ENCODE measurements at places on chromosomes 12 and 14. TPM values are rescaled to one million over a fixed set of nuclear protein-coding genes. Genes with fewer than 3 reads are reported as not detected.

TRIP11 gene
- total RNA-seq = 72.5 TPM

EAPP gene
- 43.8 TPM for total RNA-seq

PTPRR gene
- total RNA-seq = 0.52 TPM

GPR84 gene
- total RNA-seq = 0.32 TPM

SMAGP gene
- 21.5 TPM for total RNA-seq

RASSF9 gene
- total RNA-seq = 5.0 TPM

- peaks cover 15% of the 10 kb centered on the region for H3K27me3 ChIP-seq
- DNase-seq = no peak
- H3K27ac ChIP-seq = no peak overlapping the region
These were observed 475.8 kb downstream of the RGS6 start for GRCh38 chr14:72408020-72408419.

- H3K4me3 ChIP-seq = peak overlapping the region; percentile 91
- no peaks in the 10 kb centered on the region for H3K36me3 ChIP-seq
- peaks cover 50% of the 10 kb centered on the region for H3K4me1 ChIP-seq
- peak overlapping the region; percentile 98 for H3K27ac ChIP-seq
- no peak for DNase-seq
These were observed 5.0 kb downstream of the REM2 start for GRCh38 chr14:22887990-22888378.

- peak overlapping the region; percentile 30 for H3K27ac ChIP-seq
- H3K4me3 ChIP-seq = no peak overlapping the region
- H3K4me1 ChIP-seq = peaks cover 14% of the 10 kb centered on the region
- DNase-seq = no peak
These were observed 29.0 kb upstream of the TESC start for GRCh38 chr12:117127933-117128823.

DNA sequence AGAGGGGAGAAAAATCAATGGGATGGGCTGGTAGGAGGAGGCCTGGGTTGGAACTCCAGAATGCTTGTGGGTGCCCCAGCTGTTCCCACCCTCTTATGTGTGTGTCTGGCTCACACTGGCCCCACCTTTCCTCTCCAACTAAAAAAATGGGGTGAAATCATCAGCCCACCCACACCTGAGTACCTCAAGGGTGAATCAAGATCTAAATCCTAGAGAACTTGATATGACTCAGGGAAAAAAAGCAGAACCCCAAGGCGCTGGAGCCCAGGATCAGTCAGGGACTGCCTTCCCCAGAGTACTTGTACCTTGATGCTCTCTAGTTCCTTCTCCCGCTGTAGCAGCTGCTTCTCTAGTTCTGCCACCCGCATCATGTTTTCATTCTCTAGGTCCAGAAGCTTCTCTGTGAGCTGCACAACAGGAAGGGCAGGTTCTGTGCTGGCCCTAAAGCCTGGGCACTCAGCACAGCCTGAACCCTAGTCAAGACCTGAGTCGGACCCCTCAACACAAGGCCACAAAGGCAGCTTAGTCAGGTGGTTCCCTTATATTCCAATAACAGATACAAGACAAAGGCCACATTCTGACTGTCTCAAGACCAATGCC lies 29.7 kb downstream of the PRPF40B start:
- DNase-seq = no peak
- H3K27ac ChIP-seq = no peak overlapping the region
- H3K4me3 ChIP-seq = no peak overlapping the region
- peaks cover 5% of the 10 kb centered on the region for H3K36me3 ChIP-seq
- peaks cover 14% of the 10 kb centered on the region for H3K4me1 ChIP-seq
- no peaks in the 10 kb centered on the region for H3K27me3 ChIP-seq

DNA sequence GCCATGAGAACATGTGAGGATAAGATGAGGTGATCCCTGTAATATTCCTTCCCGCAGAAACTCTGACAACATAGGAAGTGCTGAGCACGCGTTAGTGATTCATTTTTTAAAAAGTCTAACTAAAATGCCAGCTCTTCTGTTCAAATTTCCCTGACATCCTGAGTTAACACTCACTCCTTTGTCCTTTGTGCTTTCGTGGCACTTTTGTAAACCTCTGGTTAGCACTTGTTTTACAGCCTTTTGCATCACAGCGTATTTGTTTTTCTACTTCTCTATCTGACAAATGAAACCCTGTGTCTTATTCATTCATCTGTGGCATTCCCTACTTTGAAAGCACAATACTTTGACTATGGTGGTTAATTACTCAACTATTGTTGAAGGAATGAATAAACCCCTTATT lies 313.6 kb downstream of the NUAK1 start:
- no peaks in the 10 kb centered on the region for H3K27me3 ChIP-seq
- H3K27ac ChIP-seq = no peak overlapping the region
- H3K4me1 ChIP-seq = peaks cover 25% of the 10 kb centered on the region
- H3K36me3 ChIP-seq = peaks cover 2% of the 10 kb centered on the region

DNA sequence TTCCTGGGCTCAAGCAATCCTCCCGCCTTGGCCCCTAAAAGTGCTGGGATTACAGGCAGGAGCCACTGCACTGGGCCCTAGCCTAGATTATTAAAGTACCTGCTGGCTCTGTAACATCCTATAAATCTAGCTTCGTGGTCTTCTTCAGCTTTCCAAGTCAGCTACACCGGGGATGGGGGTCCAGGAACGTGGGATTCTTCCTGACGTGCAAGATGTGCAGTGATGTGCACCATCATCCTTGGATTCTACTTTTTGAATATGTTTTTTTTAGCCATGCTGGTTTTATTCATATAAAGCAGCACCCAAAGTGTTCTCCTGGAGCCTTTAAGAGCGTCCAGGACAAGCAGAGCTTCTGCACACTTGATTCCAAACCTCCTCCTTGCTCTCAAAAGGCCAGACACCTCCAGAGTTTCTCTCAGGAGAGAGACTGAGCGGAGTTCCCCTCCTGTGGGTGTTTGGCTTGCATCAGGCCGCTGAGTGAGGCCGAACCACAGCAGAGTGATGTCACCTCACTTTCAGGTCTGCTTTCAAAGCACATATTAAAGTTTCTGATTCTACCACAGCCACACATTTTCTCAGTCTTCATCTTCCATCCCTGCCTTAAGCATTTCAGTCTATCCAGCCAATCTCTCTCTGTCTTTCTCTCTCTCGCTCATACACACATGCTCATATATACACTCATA lies 33.4 kb downstream of the VCPKMT start:
- no peak overlapping the region for H3K4me3 ChIP-seq
- DNase-seq = no peak
- no peaks in the 10 kb centered on the region for H3K36me3 ChIP-seq
- H3K4me1 ChIP-seq = peaks cover 19% of the 10 kb centered on the region
- peak overlapping the region; percentile 97 for H3K27ac ChIP-seq

DNA sequence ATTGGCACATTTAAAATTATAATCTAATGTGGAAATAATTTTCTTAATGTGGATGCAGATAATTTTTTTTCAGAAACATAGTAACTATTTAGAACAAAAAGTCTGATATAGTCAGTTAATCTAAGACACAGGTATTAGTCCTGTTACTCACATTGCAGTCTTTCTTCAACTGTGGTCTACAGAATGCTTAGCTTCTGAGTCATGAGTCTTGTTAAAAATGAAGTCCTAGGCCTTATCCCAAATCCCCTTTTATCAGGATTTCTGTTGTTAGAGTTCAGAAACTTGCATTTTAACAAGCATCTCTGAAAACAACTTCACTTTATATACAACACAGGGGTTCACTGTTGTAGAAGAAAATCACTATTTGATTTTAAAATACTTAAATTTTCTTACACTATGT lies 112.2 kb downstream of the SLC16A7 start:
- H3K27ac ChIP-seq = no peak overlapping the region
- no peak for DNase-seq
- no peak overlapping the region for H3K4me3 ChIP-seq
- no peaks in the 10 kb centered on the region for H3K27me3 ChIP-seq
- H3K36me3 ChIP-seq = no peaks in the 10 kb centered on the region

DNA sequence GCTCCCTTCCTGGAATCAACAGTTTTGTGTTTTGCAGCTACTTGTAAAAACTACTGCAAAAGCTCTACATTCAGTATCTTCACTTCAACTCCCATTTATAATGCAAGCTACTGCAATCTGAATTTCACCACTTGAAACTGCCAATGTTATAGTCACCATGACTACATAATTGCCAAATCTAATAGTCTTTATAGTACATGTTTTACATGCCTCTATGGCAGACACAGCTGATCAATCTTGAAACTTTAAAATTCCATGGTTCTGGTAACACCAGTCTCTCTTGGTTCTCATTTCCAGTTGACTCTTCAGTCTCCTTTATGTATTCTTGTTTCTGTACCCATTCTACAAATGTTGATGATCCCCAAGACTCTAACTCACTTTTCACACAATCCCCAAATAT lies 185.9 kb downstream of the MED13L start:
- DNase-seq = no peak
- H3K36me3 ChIP-seq = peaks cover 15% of the 10 kb centered on the region
- H3K27ac ChIP-seq = no peak overlapping the region
- H3K4me3 ChIP-seq = no peak overlapping the region

GRCh38 chr14:58954901-58955861 lies 233.3 kb upstream of the DAAM1 start:
- H3K4me3 ChIP-seq = peak overlapping the region; percentile 8
- DNase-seq = no peak
- H3K27ac ChIP-seq = peak overlapping the region; percentile 55
- H3K4me1 ChIP-seq = peaks cover 32% of the 10 kb centered on the region
- no peaks in the 10 kb centered on the region for H3K27me3 ChIP-seq
